ENCODE measurements at places on chromosomes 2 and 18. TPM values are rescaled to one million over a fixed set of nuclear protein-coding genes. Genes with fewer than 3 reads are reported as not detected.

- DNase-seq = no peak
These were observed 3.5 kb downstream of the DUSP11 start for GRCh38 chr2:73776381-73776780.

DNA sequence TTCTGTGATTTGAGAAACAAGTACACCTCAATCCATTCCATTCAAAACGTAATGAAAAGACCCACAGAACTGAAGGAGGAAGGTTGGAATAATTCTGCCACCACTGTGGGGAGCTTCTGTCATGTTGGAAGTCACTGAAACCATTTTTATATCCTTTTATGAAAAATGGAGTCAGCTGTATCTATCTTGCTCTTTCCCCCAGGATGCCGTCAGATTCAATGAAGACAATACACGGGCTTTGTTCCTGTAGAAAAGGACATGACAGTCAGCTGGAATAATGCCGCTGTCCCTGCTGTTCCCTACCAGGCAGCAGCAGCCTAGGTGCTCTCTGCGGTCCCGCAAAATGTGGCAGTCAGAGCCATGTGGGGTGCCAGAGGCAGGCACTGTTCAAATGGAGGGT lies 52.5 kb upstream of the APCDD1 start:
- DNase-seq = no peak

GRCh38 chr2:152493417-152493816 lies 158.4 kb downstream of the FMNL2 start:
- DNase-seq = no peak

DNA sequence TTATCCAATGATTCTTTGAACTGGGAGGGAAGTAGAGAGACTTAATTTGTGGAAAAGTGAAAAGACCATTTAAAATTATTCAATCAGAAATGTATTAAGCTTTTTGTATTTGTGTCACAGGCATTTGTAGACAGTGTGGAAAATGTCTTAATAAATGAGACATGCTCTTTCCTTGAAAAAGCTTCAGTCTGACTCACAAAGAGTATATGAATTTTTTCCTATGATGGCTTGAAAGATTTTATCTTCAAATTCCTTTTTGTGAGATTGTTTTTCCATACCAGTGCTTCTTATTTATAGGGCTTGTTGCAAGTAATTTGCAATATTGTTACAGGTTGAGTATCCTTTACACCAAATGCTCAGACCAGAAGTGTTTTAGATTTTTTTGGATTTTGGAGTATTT lies 39.5 kb downstream of the STON1 start:
- no peak for DNase-seq

Gene MAP4K3
- total RNA-seq = 93.7 TPM

All from omental fat pad (tissue), 4 donors.